ENCODE measurements at places on chromosomes 3 and 15. TPM values are rescaled to one million over a fixed set of nuclear protein-coding genes. Genes with fewer than 3 reads are reported as not detected.
A peak's percentile ranks its signal among the peaks of the same experiment; 100 is the strongest.

WDR82 gene
- 100 TPM for total RNA-seq

INKA1 gene
- total RNA-seq, result 2.1 TPM

ESYT3 gene
- 2.0 TPM for total RNA-seq

TMEM42 gene
- total RNA-seq, result 14.6 TPM

DNAH1 gene
- total RNA-seq, result 8.1 TPM

SLC7A14 gene
- under 0.01 TPM for total RNA-seq

HAPLN3 gene
- 6.9 TPM for total RNA-seq

BUB1B gene
- 1.8 TPM for total RNA-seq

GRCh38 chr3:39220407-39221140, 28.2 kb upstream of the XIRP1 start:
- no peak for DNase-seq

DNA sequence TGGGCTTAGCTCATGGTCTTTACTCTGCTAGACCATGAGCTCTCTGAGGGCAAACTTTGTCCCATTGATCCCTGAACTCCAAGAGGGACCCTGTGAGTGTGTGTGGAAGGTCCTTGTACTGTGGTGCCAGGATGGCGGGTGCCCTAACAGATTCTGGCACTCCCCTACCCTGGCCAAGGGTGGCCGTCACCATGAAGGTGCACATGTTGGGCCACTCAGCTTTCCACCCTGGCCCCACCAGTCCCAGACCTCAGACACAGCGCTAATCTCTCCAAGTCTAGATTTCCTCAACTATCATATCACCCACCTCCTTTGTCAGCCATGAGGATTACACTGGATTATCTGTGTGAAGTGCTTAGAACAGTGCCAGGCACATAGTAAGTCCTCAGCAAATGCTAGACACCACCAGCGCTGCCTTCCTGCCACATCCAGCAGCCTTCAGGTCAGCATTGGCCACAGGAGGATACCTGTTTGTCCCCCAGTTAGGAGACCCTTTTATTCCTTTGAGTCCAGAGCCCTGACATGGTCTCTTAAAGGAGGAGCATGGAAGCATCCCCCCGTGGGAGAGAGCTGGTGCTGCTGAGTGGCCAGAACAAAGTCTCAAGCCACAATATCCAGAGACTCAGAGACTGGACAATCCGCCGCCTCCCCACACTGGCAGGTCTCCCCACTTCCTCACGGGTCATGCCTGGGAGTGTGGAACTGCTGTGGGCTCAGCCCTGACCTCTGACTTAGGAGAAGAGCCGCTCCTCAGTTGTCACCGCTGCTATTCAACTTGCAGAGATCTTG, 44.5 kb upstream of the SLCO2A1 start:
- no peak for DNase-seq

DNA sequence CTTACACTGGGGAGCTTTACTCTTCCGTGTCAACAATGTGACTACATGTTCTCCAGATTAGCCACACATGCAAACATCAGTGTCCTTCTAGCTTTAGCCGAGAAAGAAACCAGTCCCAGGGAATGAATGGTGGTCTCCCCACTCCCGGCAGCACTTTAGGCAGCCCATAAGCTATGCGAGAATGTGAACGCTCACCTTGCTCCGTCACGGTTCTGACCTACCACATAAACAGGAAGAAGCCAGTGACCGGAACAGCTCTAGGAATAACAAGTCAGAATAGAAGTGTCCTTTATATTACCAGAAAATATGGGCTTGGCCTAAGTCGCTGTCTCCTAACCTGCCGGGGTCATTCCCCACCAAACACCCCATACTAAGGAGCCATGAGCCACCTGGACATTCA, 98.0 kb upstream of the ABHD17C start:
- DNase-seq, result no peak

- no peak for DNase-seq
Observed at GRCh38 chr15:55736756-55737155, 6.2 kb downstream of the PRTG start.

DNA sequence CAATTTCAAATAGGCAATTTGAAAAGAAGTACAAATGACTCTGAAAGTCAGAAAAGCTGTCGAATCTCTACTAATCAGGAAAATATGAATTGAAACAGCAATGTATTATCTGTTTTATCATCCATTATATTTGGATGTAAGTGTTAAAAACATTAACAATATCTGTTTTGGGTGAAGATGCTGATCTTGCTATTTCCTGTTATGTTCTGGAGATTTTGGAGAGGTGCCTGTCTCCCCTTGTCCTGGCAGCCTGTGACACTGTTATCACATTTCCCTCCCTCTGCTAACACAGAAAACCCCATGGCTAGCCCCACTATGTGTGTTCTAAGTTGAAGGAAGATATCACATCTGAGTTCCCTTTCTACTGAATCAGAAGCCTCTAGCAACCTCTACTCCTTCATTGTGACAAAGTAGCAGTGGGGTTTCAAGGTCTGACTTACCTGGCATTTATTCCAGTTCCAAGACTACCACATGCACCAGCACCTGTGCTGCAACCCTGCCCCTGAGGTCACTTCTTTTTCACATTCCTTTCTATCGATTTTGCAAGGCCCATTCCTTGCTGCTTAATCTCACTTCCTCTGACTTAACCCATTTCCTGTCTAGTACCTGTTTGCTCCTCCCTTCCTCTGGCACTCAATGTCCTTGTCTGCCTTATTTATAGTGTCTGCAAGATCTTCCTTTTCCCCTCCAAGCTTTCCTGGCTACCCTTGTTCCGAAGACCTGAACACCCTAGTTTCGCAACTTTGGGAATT, 95.5 kb upstream of the COL8A1 start:
- DNase-seq, result no peak

DNA sequence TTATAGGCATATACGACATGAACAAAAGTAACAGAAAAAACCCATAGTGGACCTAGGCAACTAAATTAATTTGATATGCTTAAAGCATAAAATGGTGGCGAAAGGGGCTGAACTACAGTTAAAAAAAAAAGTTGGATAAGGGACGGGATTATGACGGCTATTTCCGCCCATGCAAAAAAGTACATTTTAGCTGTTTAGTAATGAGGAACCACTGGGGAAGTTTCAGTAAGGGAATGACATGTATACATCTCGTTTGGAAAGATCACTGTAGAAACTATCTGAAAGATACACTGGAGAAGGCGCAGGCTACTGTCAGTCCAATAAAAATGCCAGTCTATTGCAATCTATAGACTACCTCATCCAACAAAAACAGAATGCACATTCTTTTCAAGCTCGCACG, 65.6 kb downstream of the ZNF148 start:
- DNase-seq, result no peak

DNA sequence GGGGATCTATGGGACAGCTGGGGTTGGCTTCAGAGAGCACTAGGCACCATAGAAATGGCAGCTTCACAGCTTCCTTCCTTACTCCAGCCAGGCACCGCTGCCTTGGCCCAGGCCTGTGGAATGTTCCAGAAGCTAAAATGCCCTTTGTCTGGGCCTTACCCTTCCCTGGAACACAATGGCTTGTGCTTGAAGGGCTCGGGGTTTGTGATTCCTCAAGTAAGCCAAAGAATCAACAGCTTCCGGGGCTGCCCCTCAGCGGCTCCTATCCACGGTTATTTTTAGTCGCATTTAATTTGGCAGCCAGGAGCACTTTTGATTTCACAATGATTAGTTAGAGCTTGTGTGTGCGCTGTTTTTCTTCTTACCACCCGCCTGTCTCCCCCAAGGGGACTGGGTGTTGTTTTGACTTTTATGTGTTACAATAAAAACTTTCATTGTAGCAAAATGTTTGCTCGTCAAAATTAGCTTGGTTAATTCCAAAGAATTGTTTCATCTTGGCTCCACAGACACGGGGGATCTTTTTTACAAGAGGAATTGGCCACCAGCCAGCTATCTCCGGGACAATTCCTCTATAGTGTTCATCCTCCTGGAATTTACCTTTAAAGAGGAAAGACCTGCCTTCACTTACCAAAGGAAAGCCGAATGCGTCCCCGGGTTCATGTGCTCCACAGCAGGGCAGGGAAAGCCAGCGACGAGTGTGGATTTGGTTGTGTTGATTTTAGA, 73.8 kb downstream of the TLE3 start:
- peak; percentile 44 for DNase-seq

DNA sequence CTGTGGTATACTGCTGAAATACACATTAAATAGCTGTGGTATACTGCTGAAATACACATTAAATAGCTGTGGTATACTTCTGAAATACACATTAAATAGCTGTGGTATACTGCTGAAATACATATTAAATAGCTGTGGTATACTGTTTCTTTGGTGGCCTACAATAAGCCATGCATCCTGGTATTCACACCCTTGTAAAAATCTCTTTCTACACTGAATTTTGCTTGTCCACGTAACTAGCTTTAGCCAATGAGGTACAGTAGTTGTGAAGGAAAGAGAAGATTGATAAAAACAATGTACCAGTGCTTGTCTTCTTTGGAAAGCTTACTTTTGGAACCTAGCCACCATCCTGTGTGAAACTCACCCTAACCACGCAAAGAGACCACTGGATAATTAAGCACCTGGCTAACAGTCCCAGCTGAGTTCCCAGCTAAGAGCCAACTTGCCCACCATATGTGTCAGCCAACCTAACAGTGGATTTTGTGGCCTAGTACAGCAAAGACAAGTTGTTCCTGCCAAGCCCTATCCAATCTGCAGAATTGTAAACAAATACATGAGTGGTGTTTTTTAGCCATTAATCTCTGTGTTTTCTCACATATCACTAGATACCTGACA, 103.4 kb upstream of the MELTF start:
- DNase-seq, result no peak

GRCh38 chr3:57151021-57151449, 14.1 kb downstream of the IL17RD start:
- no peak for DNase-seq

GRCh38 chr3:13414040-13414729, 5.9 kb downstream of the NUP210 start:
- DNase-seq, result no peak

GRCh38 chr3:123084192-123084591, 17.4 kb downstream of the PDIA5 start:
- no peak for DNase-seq

DNA sequence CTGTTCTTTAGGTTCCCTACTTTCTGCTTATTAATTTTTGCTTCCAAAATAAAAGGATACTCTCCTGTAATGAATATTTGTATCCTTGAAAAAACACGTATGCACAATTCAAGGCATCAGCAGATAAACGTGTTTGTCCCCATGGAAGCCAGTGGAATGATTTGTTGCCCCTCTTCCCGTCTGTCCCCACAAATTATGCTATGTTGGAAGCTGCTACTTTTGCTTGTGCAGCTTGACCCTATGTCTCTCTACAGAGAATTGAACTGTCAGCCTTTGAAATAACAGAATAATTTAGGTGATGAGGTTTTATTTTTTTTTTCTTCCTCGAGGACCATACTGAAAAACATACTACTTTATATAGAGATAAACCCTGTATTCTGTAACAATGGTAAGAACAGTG, 401.5 kb upstream of the GOLIM4 start:
- DNase-seq, result no peak

GRCh38 chr3:119695480-119695879, 7.3 kb upstream of the CFAP91 start:
- DNase-seq, result no peak

DNA sequence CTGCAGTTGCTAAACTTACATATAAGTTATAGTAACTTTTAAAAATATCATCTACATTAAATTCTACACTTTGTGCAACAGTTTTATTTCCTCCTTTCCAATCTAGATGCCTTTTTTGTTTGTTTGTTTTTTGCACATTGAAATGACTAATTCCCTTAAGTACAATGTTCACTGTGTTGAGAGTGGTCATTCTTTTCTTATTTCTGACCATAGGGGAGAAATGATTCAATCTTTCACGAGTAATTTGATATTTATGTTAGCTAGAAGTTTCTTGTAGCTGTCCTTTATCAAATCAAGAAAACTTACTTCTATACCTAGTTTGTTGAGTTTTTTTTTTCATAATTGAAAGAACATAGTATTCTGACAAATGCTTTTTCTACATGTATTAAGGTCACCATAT, 85.0 kb upstream of the CBLB start:
- no peak for DNase-seq

DNA sequence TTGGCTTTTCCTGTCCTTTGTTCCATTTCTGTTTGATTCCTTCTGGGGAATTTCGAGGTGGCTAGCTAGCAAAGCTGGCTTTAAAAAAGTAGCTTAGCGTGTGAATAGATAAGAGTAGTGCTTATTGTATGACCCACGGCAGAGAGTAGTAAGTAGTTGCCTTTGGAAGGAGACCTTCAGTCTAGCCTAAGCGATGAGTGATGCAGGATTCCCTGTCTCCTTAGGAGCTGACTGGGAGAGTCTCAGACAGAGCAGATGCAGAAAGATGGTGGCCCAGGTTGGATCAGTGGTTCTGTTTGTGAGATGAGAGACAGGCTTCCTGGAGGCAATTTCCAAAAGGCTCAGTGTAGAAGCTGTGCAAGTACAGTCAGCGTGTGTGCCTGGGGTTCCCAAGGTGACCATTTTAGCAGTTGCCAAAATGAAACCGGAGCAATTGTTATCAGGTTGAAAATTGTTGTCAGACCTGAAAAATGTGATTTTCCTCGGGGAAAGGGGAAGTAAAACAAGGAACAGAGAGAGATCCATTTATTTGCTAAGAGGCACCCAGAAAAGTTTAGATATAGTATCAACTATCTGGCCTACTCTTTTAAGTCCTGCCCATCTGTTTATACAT, 681 bp upstream of the IL5RA start:
- DNase-seq, result no peak

DNA sequence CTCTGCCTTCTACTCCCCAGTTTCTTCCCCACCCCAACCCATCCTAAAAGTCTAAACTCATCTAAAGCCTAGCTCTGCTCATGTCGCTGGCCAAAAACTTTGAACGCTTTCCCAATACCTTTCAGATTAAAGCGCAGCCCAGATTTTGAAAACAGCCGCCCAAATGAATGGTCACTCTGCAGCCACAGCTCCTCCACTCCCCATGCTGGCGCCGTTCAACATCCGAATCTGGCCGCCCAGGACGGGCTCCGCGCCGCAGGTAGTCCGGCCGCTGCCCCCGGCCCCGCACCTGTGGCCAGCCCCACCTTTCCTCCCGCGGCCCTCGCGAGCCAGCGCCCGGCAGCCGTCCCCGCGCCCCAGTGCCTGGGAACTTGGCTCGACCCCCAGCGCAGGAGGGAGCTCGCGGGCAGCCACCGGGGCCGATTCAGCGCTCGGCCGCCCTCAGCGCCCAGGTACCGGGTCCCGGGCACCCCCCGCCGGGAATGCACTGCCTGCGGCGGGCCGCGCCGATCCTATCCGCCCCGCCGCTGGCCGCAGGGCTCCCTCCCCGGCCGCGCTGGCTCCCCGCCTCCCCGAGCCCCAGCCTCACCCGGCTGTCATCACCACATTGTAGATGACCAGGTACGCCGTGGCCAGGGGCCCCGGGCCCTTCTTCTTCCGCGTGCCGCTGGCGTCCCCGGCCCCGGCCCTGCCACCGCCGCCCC, 417 bp downstream of the HACD2 start:
- DNase-seq, result no peak

- no peak for DNase-seq
Observed at GRCh38 chr3:86073799-86074198, 917.1 kb downstream of the VGLL3 start.

GRCh38 chr3:133830071-133830470, 24.5 kb downstream of the SRPRB start:
- no peak for DNase-seq

- DNase-seq, result no peak
Observed at GRCh38 chr3:179860275-179861107, 176.2 kb downstream of the PEX5L start.

- no peak for DNase-seq
Observed at GRCh38 chr15:68794863-68795262, 25.8 kb downstream of the ANP32A start.
